ENCODE measurements at places on chromosomes 3 and 15. TPM values are rescaled to one million over a fixed set of nuclear protein-coding genes. Genes with fewer than 3 reads are reported as not detected.

Gene ALDH1A2
- total RNA-seq = 7.7 TPM

Gene ECE2
- not detected for total RNA-seq

Gene PIGZ
- total RNA-seq = 0.51 TPM

Gene SAMD7
- not detected for total RNA-seq

Gene ITPKA
- total RNA-seq = 3.9 TPM

Gene EOMES
- under 0.01 TPM for total RNA-seq

Gene NR2E3
- 0.77 TPM for total RNA-seq

Gene ACKR4
- total RNA-seq = 1.8 TPM

Gene ICE2
- total RNA-seq = 33.6 TPM

Gene RYR3
- total RNA-seq = 0.17 TPM

Gene WDR73
- 51.1 TPM for total RNA-seq

Gene IFT80
- total RNA-seq = 75.0 TPM

Gene SLC2A2
- not detected for total RNA-seq

Gene RBPMS2
- total RNA-seq = not detected

Gene MCF2L2
- total RNA-seq = under 0.01 TPM

Gene LINGO1
- not detected for total RNA-seq

Gene MYL3
- 0.50 TPM for total RNA-seq

Gene CX3CR1
- total RNA-seq = under 0.01 TPM

Gene PLA1A
- total RNA-seq = 0.26 TPM

Gene CD200R1
- not detected for total RNA-seq

Gene SLC28A1
- total RNA-seq = not detected

Gene SPESP1
- 4.6 TPM for total RNA-seq

Gene ZNF385D
- 0.83 TPM for total RNA-seq

Gene FAH
- total RNA-seq = 58.6 TPM

Gene SLC9C1
- not detected for total RNA-seq

Gene SLC24A5
- not detected for total RNA-seq

Gene CSPG5
- under 0.01 TPM for total RNA-seq

Gene ACTC1
- total RNA-seq = 0.33 TPM

Gene MED12L
- total RNA-seq = 4.9 TPM

Gene PTPRG
- total RNA-seq = 64.5 TPM

Gene PLCL2
- total RNA-seq = 11.0 TPM

Gene MUSTN1
- total RNA-seq = not detected

Gene CCR9
- not detected for total RNA-seq

Gene C15orf61
- total RNA-seq = 7.4 TPM

Gene MOBP
- total RNA-seq = not detected

Gene C3orf38
- 27.2 TPM for total RNA-seq

Gene CMTM7
- total RNA-seq = 3.3 TPM

Data from fibroblast of lung (primary cell).